Activated naive CD4-positive, alpha-beta T cell treated with anti-CD3 and anti-CD28 coated beads, Interleukin-2, amount 50 U/mL, for 16 hours (primary cell): ENCODE measurements at places on chromosomes 5 and 9.

DNA sequence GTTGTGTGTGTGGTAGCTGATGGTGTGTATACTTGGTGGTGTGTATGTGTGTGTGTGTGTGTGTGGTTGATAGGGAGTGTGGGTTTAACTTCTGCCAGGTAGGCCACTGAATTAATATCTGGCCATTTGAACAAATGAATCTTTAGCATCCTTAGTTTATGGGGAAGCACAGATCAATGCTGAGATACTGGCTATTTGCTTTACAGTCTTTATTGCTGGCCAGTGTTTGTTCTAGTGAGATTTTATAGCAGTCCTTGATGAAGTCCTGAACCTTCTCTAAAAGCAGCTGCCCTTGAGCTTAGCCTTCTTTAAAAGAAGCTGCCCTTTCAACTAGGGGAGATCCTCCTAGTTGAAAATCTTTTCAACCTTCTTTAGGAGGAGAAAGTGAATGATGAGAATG lies 69.3 kb downstream of the MACIR start:
- no peak for DNase-seq

- no peak for DNase-seq
These were observed 325.7 kb upstream of the WWC1 start for GRCh38 chr5:167965710-167966109.

GRCh38 chr9:124248960-124249359 lies 8.8 kb upstream of the NEK6 start:
- no peak for DNase-seq

- no peak for DNase-seq
These were observed 35.7 kb downstream of the PCDHAC2 start for GRCh38 chr5:141001844-141002604.

- DNase-seq = no peak
These were observed 328 bp downstream of the GRXCR2 start for GRCh38 chr5:145872486-145872885.

DNA sequence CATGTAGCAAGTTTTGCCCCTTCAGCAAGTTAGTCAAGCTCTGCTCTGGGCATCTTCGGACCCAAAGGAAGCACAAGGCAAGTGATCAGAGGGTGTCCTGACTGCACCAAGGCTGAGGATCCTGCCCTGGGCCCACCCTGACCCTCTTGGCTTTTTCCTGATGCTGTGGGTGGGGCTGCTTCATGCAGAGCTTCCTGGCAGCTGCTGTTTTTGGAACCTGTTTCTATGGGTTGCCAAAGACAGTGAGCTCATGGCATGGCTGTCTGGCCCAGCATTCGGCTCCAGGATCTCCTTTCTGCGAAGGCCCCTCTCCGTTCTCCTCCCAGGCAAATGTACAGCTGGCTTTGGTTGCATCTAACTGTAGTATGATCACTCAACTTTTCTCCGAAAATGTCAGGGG lies 497.9 kb downstream of the ARHGEF28 start:
- DNase-seq = no peak

GRCh38 chr9:130608554-130609134 lies 29.3 kb downstream of the FUBP3 start:
- no peak for DNase-seq

- no peak for DNase-seq
These were observed 278.9 kb upstream of the CD180 start for GRCh38 chr5:67475489-67475888.

DNA sequence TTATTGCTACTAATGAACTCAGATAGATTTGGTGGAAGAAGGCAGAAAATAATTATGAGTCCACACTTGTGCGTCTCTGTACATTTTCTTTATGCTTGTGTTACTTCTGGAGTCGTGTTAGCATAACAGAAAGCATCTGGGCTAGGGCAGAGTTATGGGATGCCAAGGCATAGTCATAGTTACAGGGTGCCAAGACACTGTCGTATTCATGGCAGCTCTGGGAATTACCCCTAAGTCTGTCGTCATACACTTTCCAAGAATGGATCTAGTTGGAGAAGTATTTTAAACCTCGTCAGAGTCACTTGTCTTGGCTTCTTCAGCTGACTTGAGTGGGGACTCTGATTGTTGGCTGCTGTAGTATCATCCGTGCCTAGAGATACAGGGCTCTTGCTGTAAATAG lies 27.7 kb downstream of the CAMK4 start:
- DNase-seq = no peak

- DNase-seq = peak; percentile 89
These were observed at the start of gene SNAPC4 for GRCh38 chr9:136400038-136400834. Gene SNAPC4 (minus strand): TSS chr9:136400170. CDS start chr9:136398428, 1,742 bp downstream.

DNA sequence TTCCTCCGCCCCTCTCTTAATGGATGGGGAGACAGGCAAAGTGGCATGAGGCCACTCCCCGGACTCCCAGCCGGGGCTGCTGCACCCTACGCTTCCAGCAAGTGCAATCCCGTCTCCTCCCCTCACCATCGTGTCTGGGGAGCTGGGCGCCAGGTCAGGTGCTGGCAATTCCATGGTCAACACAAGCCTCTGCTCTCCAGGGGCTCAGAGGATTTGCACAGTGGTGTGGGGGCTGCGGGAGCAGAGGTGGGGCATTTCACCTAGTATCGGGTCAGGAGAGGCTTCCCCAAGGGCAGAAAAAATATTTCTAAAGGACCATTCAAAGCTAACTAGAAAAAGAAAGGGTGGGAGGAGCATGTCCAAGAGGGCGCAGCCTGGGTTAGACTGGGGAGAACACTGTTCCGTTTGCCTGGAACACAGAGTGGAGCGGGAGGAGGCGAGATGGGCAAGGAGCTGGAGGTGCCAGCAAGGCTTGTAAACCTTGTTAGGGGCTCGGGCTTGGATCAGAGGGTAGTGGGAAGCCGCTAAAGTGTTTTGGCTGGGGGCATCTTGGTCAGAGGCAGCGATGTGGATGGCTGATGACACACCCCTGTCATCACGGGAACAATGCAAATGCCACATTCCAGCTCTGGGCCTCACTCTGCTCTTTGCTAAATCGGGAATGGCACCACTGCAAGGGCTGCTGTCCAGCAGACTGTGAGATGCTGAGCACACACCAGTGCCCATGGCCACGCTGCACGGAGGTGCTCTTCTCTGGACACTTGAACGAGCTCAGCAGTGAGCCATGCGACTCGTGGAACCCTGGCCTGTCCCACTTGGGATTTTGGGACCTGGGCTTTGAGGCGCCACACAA lies 191.7 kb downstream of the CDK5RAP2 start:
- DNase-seq = no peak

- no peak for DNase-seq
These were observed 17.0 kb upstream of the ARHGAP26 start for GRCh38 chr5:142753116-142753631.

DNA sequence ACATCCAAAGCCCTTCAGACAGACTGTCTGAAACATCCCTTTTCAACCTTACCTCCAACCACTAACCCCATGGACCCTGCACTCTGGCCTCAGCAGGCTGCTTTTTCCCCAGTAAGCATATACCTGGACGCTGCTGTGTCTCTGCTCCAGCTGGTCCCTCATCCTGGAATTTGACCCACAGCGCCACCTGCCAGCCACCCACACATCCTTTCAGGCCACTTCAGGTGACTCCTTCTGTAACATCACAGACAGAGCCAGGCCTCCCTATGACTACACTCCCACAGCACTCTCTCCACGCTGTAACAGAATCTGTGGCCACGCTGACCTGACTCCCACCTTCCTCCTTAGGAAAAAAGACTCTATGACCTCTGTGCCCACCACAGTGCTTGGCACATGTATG lies 3.4 kb downstream of the MGAT1 start:
- DNase-seq = no peak

DNA sequence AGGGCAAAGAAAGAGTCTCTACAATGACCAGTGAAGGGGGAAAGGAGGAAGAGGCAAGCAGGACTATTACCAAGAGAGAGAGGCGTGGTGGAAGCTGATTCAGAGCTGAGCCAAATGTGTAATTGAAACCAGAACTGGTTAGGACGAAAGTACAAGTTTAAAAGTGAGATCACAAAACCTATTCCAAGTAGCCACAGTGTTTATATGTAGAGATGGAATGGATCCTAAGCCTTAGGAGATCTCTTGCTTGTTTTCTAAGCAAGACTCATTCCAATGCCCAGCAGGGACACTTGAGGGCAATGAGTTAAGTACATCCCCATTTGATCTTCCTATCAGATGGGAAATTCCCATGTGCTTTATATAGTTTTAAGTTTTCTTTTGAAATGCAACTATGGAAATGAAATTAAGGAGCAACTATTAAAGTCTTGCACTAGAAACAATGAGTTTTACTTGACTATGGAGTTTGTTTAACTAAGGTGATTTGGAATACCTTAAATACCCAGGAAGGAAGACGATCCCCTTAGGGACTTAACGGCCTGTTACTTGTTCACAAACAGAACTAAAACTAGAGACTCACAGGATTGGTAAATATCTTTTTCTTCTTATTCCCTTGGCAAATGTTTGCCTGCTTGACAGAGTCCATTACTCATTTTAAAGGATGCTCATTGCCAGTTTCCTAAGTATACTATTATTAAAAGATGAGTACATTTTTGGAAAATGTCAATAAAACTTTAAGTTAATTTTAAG lies 51.1 kb upstream of the SNX2 start:
- DNase-seq = no peak

DNA sequence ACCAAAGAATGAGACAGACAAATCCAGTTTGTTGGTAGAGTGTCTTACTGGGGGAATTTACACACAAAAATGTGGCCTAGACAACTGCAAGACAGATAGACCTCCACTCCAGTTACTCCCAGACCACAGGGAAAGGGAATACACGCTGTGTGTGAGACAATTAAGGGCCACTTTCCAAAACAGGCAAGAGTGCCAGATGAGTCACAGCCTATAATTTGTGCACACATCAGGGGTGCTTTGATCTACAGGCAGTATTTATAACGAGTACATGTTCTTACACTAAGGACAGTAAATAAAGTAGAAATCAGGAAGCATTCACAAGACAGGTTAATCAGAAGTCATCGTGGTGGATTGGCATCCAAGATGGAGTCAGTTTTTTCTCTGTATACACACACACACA lies 114.8 kb downstream of the ZNF622 start:
- no peak for DNase-seq

DNA sequence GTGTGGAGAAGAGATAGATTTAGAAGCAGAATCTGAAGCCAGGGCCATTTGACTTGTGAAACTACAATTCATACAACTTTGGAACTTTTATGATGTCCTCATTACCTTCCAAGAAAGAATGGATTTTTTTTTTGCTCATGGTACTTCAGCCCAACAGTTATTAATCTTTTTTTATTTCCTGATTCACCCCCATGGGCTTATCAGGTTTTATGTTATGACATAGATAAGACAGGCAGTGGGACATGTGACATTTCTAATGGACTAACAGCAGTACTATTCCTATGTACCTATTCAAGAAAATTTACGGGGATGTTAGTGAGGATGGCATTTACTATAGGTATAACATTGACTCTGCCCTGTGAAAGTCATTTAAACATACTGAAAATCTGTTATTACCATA lies 204.7 kb downstream of the ARHGEF28 start:
- no peak for DNase-seq

DNA sequence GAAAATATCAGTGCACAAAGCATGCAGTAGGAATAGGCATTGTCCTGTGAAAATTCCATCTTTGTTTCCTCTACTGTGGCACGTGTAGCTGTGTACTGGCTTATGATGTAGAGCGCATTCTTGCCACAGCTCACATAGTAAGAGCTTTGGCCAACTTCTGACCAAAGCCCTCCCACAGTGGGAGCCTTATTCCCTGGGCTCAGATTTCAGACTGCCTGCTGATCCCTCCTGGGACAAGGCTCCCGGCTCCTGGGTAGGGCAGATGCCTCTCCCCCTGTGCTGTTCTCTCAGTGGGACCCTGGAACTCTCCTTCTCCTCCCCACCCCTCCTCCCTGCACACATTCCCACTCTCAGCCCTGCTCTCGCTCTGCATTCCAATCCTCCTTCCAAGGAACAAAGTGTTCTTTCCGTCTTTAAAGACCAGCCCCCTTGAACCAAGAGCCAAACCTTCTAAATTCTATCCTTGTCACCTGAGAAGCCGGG lies 17.5 kb downstream of the LCP2 start:
- DNase-seq = no peak

DNA sequence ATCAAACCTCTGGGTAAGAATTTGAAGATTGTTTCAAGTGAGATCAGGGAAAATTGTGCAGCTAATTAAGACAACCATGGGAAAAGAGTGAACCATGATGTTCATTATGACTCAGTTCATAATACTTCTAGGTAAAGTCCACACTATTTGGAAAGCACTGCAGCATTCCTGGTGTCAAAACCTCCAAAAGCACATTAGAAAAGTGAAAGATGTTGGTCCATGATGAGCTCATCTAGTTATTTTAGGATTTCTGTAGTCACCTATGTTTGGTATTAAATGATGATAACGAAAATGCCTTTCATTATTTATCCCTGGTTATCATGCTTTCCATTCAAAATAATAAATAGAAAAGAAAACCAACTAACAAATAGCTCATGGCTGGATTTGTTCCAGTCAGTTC lies 49.1 kb downstream of the PTCD2 start:
- DNase-seq = no peak

DNA sequence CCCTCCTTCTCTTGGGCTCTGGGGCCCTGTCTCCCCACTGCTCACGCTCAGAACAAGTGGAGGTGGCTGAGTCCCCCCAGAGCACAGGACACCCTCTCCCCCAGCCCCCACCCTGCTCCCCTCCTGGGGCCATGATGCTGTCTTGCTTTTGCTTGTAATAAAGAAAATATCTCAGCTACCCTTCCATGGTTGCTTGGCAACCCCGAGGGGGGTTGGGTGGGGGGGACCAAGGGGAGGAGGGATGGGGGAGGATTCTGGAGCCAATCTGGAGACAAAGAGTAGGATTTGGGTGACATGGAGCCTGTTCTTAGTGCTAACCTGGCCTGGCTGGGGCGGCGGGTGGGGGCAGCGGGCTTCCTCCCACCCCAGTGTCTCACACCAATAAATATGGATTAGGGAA lies 16.1 kb upstream of the CERCAM start:
- no peak for DNase-seq

- no peak for DNase-seq
These were observed 33.8 kb upstream of the ORM1 start for GRCh38 chr9:114289106-114289505.

GRCh38 chr9:126374366-126374781 lies 47.7 kb downstream of the MVB12B start:
- no peak for DNase-seq

DNA sequence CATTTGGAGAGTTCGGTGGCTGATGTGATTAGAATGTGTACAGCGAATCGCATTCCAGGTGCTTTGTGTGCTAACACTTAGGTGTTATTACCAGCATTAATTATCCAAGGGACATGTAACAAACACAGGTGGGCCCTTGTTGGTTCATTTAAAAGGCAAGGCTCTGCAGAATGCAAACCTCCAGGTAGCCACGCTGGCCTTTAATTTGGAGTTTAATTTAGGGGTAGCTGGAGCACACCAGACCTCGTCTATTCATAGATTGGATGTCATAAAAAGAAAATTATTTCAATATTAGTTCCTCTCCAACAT lies 191.1 kb downstream of the MAT2B start:
- no peak for DNase-seq

- DNase-seq = no peak
These were observed 176.5 kb upstream of the TLE4 start for GRCh38 chr9:79395228-79395627.

DNA sequence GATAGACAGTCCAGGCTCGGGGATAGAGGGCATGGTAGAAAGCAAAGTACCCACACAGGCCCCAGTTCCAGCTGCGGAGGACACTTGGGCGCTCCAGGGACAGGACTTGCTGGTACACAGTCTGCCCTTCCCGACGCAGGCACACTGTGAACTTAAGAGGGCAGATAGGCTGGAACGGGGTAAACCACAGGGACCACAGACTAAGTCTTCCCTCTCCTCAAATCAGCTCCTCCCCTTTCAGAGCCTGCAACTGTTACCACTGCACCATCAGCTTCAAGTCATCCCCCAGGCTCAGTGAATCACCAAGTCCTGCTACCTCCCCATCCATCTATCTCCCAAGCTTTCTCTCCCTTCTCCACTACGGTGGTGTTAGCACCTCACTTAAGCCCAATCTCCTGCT lies 7.3 kb downstream of the GBA2 start:
- DNase-seq = no peak
